ENCODE measurements at places on chromosomes 4 and X.

DNA sequence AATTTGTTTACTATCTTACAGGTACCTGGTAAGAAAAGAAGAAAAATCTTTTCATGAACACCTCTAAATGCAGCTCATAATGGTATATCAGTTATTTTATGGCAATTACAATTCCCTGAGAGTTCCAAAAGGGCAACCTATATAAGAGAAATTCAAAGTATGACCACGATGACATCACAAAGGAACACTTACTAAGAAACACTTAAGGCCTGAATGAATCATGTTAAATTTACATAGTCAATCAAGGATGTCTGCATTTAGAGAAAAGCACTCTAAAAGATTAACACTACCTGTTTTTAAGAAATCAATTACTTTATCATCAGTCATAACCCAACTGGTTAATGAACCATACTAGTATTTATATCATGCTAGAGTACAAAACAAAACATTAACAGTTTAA is 63.9 kb downstream of the LCORL start:
- DNase-seq = no peak

DNA sequence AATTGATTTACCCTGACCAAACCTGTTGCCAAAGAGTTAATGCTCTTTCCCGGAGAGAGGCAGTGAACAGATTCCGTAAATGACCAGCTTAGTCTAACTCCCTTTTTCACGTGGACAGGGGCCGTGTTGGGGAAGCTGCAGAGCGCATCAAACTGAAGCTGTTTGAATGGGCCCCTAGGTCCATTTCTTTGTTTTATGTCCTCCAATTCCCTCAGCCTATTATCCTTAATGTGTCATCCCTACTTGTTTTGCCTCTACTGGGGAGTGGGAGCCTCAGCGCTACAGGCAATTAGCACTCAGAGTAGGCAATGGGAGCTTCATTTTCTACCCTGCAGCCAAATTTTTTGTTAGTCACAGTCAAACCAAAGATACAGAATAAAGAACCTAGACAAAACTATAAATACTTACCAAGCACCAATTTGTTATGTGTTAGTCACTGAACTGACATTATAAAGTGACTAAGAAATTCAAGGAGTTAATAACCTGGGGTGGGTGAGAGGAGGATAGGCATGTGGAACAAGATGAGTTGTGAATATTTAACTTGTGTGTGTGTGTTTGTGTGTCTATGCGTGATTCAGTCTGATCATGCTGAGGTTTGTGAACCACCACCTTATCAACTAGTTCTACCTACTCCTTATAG is 417.4 kb downstream of the PACRGL start:
- peak; percentile 2 for DNase-seq

GRCh38 chrX:11427453-11428071 is 134.3 kb downstream of the AMELX start:
- no peak for DNase-seq

- peak; percentile 79 for DNase-seq
Observed at GRCh38 chrX:40778861-40779575, 43.7 kb upstream of the MED14 start.

DNA sequence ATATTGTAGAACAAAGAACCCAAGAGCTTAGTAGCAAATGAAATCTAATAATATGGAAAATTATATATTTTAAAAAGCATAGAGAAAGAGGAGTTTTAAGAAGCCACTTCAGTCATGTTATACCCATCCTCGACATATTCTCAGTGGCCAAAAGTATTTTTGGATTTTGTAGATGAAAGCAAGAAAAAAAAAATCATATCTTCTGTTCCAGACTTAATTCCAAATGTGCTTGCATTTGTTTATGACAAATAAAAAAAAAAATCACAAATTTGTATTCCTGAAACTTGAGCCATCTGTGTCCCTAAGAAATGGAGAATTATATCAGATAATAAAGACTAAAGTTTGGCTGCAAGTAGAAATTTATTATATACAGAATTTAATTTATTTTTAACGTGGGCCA is 1482.4 kb upstream of the PABPC4L start:
- no peak for DNase-seq

DNA sequence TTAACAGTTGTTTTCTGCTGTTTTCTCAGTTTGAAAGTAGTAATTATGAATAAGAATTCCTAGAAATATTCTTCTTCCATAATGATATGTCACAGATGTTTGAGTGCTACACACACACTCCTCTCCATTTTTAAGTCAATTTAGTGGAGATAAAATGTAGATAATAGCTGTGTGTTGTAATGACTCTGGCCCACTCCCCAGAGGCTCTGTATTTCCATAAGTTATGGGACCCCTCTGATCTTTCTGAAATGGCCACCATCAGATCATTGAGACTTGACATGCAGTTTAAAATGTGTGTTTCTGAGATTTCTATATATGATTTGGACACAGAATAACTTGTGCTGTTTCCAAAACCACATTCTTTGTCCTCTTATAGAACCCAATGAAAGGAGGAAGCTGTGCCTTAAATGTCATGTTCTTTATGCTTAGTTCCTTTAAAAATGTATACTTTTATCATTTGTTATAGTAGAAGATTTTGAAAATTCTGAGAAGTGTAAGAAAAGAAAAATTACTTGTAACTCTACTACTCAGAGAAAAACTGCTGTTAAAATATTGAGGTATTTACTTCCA is 46.4 kb downstream of the GAB1 start:
- no peak for DNase-seq

GRCh38 chr4:138759554-138759902 is 256.1 kb upstream of the NOCT start:
- DNase-seq = no peak

DNA sequence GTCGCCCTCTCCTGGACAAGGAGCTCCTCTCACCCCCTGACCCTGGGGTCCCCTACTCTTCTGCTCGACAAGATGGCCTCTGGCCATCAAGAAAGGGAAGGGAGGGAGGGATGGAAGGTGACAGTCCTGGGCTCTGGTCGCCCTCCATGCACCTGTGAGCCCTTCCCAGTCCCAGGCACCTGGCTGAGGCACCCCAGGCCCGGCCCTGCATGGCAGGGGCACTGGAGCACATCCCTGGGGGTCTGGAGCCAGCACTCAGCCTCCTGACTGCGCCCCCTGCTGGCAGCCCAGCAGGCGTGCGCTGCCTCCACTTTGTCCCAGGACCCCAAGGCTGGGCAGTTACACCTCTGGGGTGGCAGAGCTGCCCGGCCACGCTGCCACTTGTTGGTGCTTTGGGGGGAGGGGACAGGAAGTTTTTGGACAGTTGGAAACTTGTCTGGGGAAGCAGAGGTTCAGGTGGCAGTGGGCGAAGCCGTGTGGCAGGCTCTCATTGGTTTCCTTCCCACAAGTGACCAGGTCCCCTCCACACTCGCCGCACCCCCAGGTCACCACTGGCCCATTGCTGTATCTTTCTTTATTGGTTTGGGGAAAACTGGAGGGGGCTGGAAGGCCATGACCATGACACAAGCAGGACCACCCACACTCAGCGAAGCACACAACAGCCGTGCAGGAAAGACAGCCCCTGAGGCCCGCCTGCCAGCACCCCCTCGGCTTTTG is 4.3 kb downstream of the PNCK start:
- DNase-seq = peak; percentile 21

DNA sequence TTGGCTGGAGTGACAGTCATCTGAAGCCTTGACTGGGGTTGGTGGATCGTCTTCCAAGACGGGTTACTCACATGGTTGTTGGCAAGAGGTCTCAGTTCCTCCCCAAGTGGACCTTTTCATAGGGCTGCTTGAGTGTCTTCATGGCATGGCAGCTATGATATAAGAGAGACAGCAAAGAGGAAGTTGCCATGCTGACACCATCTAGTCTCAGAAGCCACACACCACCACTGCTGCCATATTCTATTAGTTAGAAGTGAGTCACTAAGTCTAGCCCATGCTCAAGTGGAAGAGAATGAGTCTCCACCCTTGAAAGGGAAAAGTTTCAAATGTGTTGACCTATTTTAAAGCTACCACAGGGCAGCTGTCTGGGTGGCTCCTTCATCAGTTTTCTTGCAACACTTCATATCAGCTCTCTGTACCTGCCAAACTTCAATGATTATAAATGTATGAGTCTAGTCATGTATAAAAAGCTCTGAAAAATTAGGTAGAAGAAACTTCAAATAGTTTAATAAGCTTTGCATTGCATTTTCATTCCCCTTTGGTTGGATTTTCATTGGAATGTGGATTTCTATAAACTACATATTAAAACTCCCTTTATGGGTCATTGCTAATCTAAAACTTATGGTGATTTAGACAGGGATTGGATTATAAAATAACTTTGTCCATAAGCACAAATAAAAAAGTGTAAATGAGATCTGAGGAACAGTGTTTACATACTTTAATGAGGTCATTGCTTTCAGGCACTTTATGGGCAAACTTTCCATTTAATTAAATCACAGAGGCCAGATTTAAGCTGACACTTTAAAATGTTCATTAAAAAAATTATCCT is 68.0 kb upstream of the ATXN3L start:
- peak; percentile 68 for DNase-seq

- peak; percentile 2 for DNase-seq
Observed at GRCh38 chr4:116055857-116056827, 942.7 kb upstream of the NDST4 start.

GRCh38 chr4:6155996-6156750 is 44.2 kb downstream of the JAKMIP1 start:
- DNase-seq = no peak

All from A172 (cell line).